ENCODE measurements at places on chromosomes 1 and 21.

GRCh38 chr1:1004780-1005697 is 5.1 kb upstream of the HES4 start:
- DNase-seq, result no peak

- no peak for DNase-seq
Observed at GRCh38 chr1:221141096-221141495, 261.9 kb downstream of the HLX start.

DNA sequence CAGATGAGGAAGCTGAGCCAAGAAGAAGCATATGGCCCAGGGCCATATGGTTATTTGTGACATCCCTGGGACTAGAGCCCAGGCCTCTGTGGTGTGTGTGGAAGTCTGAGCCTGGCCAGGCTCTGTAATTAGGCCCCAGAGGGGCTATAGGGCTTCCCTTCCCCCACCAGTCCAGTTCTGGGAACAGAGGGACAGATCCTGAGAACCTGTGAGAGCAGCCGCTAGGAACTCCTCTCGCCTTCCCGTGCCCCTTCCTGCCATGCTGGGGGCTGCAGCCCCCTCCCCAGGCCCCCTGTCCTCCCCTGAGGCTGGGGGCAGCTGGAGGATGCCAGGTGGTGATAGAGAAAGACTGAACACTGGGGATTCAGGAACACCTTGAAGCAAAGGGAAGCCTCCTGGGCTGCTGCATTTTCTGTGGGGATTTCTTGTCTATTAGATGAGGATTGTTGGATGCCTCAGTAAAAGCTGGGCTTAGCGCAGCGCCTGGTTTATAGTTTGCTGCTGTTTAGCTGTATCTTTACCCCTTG is 33.3 kb downstream of the COQ8A start:
- DNase-seq, result no peak

GRCh38 chr1:204566583-204566955 is 50.4 kb downstream of the MDM4 start:
- DNase-seq, result no peak

DNA sequence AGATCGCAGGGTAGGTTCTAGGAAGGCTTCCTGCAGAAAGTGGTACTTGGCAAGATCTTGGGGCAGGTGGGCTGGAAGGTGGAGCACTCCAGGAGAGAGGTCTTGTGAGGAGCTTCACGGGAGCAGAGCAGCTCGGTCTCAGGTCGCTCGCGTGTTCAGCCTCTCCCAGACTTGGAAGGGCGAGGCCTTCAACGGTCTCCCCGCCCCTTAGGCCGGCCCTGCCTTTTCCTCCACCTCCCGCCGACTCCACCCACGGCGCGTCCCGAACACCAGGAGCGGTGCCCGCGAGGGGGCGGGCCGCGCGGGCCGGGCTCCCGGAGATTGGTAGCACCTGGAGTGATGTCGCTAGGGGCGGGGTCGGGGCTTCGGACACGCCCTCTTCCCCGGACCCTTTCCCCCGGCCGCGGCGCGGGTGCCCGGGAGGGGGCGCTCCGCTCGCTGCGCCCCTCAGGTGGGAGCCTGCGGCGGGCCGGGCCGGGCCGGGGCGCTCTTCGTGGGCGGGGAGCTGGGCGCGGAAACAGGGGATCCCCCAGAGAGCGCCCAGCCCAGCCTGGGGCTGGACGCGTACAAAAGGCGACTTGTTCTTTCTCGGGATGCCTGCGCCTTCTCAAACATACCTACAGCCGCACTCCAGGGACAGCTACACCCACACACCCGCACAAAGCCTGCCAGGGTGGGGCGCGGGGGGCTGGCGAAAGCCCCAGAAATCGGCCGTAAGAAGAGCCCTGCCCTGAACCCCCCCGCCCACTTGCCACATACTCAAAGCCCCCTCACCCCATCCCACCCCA is 35.5 kb downstream of the AHDC1 start:
- DNase-seq, result peak; percentile 91

DNA sequence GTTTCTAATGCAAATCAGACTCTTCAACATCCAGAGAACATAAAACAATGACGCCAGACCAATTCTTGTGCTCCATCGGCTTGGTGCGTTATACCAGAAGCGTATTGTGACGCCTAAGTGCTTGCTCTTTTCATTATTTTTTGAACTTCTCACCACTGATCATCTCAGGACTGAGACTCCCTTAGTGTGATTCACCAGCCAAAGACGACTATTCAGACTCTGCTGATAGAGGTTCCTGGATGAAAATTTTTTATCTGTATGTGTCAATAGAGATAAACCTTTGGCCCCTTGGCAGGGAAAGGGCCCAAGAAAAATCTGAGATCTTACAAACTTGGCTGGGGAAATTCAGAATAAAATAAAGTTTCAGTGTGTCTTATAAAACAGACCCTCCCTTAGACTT is 856 bp upstream of the GREM2 start:
- DNase-seq, result no peak

GRCh38 chr1:223771469-223771813 is 59.1 kb downstream of the CAPN2 start:
- DNase-seq, result no peak

DNA sequence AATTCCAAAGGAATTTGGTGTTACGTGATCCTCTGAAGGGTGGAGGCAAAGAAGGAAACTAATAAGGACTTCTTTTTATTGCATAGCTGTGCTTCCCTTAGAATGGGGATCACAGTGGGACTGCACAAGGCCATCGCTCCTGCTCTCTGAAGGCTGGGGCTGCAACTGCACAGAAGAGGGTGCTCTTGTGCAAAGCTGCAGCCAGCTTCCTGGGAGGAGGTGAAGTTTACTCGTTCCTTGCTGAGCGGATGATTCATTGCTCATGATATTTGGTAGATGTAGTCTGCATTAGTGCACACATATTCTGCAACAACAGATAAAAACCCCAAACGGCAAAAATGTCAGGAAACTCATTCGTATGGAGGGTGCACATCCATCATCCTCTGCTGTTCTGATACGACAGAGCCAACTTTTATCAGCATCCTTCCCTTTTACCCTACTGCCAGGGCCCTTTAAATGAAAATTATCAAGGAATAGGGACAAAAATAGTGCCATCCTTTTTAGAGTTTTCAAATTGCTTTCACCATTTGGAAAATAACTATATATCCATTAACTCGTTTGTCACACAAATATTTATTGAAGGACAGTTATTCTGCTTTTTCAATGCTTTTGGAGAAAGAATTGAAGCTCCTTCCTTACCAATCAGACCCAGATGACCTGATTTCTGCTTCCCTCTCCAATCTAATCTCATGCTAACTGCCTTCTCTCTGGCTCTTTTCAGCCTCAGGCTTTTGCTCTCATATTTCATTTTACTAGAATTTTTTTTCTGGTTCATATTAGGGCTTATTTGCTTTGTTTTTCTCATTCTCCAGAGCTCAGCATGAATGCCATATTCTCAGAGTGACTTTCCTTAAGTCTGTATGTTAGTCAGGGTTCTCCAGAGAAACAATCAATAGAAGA is 263.6 kb downstream of the DUSP10 start:
- DNase-seq, result peak; percentile 21

DNA sequence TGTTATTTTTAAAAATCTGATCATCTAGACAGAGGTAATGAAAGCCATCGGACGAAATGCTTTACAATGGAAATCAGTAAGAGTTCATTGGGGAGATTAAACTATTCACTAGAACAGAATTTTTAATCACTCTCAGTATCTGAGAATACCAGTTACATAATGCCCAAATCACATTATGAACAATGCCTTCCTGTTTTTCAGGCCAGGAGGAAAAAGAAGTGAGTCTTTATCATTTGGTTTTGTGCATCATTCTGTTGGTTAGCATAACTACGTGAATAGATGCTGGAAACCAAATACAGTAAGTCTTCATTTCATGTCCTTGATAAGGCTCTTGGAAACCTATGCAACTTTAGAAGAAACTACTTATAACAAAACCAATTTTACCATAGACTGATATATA is 18.0 kb upstream of the ASB17 start:
- DNase-seq, result no peak

DNA sequence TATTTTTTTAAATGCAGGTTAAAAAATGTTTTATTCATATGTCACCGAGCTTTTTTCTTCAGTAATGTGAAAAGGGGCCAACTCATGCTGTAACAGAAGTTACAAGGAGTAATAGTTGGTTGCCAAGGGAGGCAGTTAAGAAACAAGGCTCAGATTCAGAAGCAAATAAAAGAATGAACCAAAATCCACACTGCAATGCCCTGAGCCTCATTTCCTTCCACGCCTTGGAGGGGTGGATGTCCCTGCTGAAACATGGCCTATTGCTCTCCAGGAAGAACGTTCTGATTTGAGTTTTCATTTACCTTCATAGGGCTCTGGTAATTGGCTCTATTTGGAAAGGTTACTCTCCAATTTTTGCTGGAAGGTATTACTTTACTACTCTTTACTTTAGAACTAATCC is 24.4 kb downstream of the ALG14 start:
- no peak for DNase-seq

GRCh38 chr1:222095606-222096475 is 354.0 kb upstream of the DUSP10 start:
- peak; percentile 15 for DNase-seq

GRCh38 chr1:98897479-98897878 is 107.2 kb downstream of the PLPPR5 start:
- DNase-seq, result no peak

- no peak for DNase-seq
Observed at GRCh38 chr1:219265026-219265515, 91.4 kb downstream of the LYPLAL1 start.

DNA sequence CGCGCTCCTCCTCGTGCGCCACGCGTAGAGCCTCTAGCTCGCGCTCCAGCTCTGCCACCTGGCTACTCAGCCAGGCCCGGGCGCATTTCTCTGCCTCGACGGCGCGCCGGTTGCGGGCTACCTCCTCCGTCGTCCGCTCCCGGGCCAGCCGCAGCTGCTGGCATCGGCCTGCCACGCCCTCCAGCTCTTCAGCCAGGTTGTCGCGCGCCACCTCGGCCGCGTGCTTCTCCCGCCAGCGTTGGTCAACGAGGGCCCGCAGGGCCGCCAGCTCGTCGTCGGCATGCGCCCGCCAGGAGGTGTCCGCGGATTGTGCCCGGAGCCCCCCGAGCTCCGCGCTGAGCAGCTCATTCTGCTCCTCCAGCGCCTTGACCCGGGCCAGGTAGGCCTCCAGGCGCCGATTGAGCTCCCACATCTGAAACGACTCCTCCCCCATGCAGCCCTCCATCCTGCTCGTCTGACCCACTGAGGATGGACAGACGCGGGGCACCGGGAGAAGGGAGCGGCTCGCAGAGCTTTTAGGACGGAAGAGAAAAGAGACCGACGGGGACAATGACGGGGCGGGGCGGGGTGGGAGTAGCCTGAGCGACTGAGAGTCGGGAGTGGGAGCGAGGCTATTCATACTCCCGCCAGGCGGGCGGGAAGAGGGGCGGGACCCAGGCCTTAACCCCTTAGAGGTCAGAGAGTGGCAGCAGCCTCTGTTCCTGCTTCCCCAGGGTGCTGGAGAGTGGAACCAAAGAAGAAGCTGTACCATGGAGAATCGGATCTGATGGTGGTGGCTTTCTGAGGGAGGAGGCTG is at the start of gene NES:
Gene NES (minus strand): TSS at position 588 of the 796 bp plus-strand sequence. CDS start 143 bp downstream, at position 445.
- DNase-seq, result no peak

DNA sequence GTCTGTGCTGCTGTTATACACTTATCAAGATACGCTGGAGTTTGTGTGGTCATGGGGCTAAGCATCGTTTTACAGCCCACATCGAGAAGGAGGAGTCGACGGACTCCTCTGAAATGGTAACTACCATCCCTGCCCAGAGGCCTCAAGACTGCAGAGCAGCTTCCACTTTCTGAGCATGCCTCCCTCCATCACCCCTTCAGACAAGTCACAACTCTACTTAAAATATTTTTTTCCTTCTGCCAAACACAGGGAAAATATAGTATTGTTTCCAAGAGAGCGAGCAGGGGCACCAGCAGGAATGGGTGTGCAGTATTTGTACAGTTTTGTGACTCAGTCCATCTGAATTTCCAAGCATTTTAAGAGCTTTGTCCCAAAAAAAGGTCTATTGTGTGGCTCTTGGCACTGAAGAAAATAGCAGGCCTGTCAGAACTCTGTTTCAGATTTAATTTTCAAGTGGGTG is 14.1 kb downstream of the EVA1C start:
- DNase-seq, result no peak

GRCh38 chr1:91706140-91706957 is 179.6 kb downstream of the TGFBR3 start:
- DNase-seq, result no peak

DNA sequence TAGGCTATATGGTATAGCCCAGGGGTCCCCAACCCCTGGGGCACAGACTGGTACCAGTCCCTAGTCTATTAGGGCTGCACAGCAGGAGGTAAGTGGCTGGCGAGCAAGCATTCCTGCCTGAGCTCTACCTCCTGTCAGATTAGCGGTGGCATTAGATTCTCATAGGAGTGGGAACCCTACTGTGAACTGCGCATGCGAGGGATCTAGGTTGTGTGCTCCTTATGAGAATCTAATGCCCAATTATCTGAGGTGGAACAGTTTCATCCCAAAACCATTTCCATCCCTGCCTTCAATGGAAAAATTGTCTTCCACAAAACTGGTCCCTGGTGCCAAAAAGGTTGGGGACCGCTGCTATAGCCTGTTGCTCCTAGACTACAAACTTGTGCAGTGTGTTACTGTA is 22.8 kb upstream of the ZBTB8A start:
- DNase-seq, result no peak

DNA sequence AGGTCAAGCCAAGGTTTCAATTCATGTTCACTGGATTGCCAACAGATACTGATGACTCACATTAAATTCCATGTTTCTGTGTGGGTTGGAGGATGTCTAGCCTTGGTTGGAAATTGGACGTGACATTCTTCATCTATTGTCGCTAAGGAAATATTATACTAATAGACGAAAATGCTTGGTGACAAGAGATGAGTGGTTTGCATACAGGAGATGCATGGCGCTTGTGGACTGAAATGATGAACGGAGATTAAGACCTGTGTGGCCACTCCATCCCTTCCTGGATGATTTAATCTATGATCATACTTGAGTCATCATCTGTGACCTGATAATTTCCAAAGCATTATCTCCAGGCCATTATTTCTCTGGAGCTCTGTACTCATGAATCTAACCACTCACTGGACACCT is 97.0 kb upstream of the CD34 start:
- no peak for DNase-seq

DNA sequence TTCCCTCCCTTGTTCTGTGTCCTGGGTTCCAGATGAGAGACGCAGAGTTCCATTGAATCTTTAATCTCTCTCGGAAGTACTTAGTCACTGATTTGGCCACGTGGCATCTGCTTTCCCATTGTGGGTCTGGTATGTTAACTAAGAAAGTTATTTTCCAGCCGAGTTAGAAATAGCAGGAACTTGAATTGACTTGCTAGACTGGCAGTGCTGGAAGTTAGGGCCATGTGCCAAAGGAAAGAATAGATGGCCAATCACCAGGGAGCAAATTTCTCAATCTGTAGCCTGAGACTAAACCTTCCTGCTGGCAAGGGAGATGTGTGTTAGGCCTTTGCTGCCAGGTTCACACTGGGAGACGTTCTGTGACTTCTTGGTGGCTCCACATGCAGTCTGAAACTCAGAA is 24.2 kb upstream of the SLFNL1 start:
- no peak for DNase-seq

GRCh38 chr1:9910423-9911178 is 532 bp upstream of the CTNNBIP1 start:
- DNase-seq, result peak; percentile 100

Measured in stimulated activated CD8-positive, alpha-beta memory T cell treated with anti-CD3 and anti-CD28 coated beads, Interleukin-15, amount 100 ng/mL, for 48 hours (primary cell).